ENCODE measurements at places on chromosomes 2 and 18.

GRCh38 chr2:218081695-218082094 lies 12.6 kb downstream of the RUFY4 start:
- peak; percentile 62 for DNase-seq

DNA sequence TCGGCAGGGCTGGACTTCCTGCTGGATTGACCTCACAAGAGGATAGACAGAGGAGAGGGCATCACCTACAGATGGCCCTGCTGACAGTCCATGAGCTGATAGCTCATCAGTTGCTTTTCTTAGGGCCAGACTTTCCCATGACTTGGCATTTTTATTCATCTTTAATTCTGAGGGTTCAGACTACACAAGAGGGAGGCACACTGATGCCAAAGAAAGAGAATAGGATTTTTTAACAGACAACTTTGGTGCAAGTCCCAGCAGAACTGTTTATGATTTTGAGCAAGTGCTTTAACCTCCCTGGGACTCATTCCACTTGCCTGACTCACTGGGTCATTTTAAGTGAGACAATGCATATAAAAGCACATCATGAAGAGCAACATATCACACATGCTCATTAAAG lies 299.2 kb downstream of the INSIG2 start:
- peak; percentile 72 for DNase-seq

- DNase-seq = no peak
These were observed 56.3 kb downstream of the PAX3 start for GRCh38 chr2:222242532-222242931.

GRCh38 chr2:12884713-12885282 lies 168.1 kb downstream of the TRIB2 start:
- DNase-seq = peak; percentile 13

DNA sequence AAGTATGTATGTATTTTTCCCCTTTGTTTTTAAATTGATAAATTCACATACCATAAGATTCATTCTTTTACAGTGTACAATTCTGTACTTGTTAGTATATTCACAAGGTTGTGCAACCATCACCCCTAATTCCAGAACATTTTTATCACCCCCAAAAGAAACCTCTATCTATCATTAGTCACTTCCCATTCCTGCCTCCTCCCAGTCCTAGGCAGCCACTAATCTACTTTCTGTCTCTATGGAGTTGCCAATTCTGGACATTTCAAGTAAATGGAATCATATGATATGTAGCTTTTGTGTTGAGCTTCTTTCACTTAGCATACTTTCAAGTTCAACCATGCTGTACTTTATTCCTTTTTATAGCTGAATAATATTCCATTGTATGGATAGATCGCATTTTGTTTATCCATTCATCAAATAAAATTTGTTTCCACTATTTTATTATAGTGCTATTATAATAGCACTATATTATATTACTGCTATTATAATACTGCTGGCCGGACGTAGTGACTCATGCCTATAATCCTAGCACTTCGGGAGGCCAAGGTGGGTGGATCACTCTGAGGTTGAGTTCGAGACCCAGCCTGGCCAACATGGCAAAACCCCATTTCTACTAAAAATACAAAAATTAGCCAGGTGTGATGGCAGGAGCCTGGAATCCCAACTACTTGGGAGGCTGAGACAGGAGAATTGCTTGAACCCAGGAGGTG lies 10.9 kb downstream of the STARD7 start:
- no peak for DNase-seq

DNA sequence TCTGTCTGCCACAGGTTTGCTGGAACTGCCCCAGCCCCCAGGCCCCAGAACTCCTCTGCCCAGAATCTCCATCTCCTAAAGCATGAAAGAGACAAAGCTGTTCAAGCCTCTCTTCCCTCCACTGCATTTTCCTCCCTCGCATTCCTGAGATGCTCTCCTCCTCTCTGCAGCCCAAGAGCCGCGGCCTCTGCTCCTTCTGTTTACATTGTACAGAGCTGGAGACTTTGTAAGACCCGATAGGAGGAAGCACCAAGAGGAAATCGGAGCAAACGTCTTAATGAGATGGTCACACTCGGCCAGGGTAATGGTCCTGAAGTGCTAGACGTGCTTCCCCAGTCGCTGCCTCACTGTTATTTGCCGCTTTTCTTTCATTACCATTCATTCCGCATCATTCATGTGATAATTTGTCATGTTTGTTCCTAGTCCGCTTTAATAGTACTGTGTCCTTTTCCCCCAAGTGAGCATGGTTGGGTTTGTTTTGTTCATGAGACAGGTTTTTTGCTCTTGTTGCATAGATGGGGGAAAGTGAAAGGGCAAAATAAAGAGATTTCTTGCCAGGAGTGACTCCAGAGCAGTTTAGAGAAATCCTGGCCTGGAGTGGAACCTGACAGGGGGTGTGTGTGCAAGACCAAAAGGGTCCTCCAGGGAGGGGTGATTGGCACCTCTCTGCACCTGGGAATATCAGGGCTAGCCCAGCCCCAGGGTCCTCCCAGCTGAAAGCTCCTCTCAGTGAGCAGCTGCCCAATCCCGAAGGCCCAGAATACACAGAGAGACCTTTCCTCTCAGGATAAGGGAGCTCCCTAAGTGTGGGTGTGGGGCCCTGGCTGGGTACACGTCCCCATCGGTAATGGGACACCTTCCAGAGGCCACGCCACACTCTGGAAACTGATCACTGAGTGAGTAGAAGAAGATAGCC lies 44.9 kb upstream of the ID2 start:
- DNase-seq = no peak

- DNase-seq = no peak
These were observed 27.9 kb downstream of the RIF1 start for GRCh38 chr2:151437630-151438029.

- DNase-seq = no peak
These were observed 44.1 kb upstream of the MEIS1 start for GRCh38 chr2:66390811-66391210.

DNA sequence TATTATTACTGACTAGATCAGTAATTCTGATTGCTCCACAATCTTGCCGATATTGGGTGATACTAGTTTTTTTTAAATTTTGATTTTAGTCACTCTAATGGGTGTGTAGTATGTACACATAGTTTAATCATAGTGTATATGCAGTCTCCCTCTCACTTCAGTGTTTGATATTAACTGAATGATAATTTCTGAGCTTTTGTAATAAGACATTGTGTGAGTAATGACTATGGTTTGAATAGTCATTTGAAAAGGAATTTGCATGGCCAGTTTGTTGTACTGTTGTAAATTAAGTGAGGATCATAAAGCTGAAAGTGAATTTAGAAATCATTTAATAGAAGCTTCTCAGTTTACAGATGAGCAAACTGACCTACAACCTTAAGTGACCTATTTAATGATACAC lies 33.4 kb downstream of the USP14 start:
- no peak for DNase-seq

DNA sequence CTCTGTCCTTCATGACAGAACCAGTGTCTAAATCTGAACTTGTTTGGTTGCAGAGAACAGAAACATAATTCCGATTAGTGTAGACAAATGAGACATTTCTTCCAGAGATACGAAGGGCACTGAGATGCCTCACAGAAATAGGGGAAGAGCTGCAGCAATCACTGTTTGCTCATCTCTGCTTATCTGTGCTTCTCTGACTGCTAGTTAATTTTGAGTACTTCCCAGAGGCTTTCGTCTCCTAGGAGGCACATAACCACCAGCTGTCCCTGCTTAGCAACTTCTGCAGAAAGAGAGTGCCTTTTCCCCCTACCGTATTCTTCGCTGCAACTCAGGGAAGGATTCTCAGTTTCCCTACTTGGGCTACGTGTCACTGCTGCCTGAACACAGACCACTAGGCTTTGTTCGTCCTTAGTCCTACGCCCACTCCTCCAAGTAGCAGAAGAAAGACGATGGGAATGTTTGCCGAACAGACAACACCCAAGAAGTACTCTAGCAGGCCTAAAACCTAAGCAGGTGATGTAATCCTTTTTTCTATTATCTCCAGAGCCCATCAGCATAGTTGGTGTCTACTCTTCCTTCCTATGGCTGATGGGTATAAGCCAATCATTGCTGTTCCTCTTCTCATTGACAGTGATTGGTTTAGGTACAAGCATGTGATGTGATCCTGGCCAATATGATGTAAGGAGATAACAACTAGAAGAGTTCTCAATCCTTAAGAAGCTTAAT lies 63.6 kb downstream of the TNP1 start:
- no peak for DNase-seq

- DNase-seq = no peak
These were observed 13.1 kb upstream of the PIEZO2 start for GRCh38 chr18:11162462-11162861.

DNA sequence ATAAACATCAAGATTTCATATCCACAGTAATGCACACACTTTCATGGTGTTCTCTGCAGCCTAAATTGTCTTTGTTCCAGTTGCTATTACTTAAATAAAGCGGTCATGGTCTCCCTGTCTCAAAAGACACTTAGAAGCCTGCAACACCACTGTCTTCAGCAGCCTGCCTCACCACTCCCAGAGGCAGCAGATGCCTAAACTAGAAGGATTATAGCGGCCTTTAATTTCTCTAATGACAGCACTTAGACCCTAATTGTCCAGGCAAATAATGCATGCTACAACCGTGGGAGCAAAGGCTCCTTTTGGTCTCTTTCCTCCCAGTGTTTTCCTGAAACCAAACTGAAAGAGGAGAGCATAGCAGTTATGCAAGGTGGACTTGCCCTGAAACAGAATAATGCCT lies 248.8 kb upstream of the SLC39A10 start:
- no peak for DNase-seq

GRCh38 chr2:71609029-71609428 lies 155.7 kb downstream of the DYSF start:
- no peak for DNase-seq

DNA sequence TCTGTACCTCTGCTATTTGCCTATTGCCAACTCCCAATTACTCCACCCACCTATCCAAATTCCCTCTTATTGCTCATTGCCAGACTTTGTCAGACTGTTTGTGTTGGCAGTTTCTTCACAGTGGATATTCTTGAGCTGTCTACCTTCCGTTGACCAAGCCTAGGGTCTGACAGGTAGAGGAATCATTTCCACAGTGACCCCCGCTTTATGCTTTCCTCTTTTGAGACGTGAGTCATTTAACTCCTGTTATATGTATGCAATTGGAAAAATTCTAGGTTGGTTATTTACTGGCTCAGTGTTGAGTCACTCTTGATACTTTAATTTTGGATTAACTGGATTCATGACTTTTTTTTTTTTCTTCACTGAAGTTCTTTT lies 187.7 kb downstream of the IRS1 start:
- no peak for DNase-seq

DNA sequence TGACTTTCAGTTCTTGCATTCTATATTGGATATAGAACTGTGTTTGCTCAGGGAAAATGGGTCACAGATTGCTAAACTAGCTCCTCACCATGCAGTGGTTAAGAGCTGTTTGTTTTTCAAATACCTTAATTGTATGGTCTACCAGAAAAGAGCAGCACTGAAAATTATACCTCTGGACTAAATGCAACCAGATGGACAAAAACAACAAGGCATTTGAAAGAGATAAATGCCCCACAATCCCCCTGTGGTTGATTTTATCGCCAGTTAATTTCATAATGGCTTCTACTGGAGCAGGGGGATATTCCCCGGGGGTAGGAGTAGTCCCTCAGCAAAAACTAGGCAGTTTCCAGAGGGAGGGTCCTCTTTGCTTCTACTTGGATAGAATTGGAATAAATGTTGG lies 267.9 kb upstream of the TNP1 start:
- DNase-seq = no peak

DNA sequence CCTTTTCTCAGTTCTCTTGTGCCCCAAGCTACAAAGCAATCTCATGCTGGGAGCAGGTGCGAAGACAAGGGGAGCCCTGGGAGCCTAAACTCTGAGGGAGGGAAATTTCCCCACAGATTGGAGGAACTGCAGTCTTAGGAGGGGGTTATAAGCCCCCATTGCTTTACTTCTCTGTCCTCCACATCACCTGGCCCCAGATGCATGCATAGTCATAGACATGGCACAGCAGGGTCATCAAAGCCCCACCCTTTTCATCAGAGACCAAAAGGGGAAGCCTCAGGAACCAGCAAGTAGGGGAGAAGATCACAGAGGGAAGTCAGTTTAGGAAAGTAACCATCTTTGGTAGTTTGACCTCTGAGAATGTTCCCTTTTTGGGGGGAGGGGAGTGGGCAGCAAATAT lies 33.7 kb downstream of the LANCL1 start:
- DNase-seq = no peak

GRCh38 chr2:24206242-24206641 lies 31.4 kb downstream of the FAM228A start:
- no peak for DNase-seq

GRCh38 chr2:165586019-165586418 lies 116.5 kb downstream of the CSRNP3 start:
- no peak for DNase-seq

DNA sequence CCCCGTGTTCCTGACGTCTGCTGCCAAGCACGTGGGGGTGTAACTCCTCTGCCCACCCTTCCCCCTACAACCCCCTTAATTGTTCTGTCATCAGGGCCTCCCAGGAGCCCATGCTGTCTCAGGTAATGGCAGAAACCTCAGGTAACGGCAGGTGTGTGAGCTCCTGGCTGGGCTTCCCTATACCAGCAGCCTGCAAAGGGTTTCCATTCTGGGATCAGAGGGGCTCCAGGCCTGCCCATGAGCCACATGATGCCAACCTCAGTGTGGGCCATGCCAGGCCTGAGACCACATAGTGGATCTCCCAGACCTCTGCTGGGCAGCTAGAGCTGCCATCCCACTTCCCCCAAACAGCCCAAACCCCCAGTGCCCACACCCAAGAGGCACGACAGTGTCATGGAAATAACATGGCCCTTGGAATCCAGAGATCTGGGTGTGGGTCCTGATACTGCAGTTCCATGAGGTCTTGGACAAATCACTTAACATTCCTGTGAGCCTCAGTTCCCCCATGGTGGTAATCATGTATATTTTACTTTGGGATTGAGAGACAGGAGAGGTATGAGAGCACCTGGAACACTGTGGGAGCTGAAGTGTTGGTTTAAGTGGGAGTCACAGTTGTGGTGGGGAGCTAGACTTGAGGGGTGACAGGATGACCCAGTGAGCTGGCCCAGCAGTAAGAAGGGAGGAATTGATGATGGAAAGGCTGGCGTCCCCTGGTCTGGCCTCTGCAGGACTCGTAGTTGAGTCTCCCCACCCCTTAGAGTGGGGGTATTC lies 59.6 kb downstream of the ATOH8 start:
- DNase-seq = no peak

- DNase-seq = no peak
These were observed 65.2 kb upstream of the SALL3 start for GRCh38 chr18:78914249-78914935.

DNA sequence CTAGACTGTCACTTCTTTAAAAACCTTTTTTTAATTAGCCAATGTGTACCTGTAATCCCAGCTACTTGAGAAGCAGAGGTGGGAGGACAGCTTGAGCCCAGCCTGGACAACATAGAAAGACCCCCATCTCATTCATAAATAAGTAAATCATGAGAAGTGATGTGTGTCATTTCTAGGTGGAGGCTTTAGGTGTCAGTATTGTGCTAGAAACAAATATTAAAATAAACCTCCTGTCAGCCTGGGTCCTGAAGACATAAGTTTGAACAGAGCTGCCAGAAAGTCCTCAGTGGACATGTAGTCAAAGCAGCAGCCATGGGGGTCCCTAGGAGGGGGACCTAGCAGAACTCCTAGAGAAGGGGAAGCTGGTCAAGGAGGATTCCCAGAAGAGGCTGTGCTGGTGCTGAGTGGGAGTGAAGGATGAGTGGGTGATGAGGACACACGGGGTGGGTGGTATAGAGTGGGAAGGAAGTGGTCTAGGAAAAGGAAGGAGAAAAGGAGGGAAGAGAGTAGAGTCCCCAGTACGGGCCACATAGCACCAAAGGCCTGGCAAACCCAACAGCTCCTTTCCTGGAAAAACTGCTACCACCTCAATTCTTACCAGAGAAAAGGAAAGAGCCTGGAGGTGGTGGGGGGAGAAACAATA lies 316.6 kb upstream of the NCKAP5 start:
- DNase-seq = no peak

All from AG09309 (cell line).